Activated CD4-positive, alpha-beta memory T cell treated with anti-CD3 and anti-CD28 coated beads, Interleukin-2, amount 10 ng/mL, durations not matched to agents 7 days and 5 days (primary cell): ENCODE measurements at places on chromosomes 5 and 9. TPM values are rescaled to one million over a fixed set of nuclear protein-coding genes. Genes with fewer than 3 reads are reported as not detected.

GBGT1 gene
- 2.5 TPM for total RNA-seq

TIMD4 gene
- 2.4 TPM for total RNA-seq

GRXCR2 gene
- total RNA-seq, result not detected

GRCh38 chr5:66710557-66711088 lies 114.4 kb downstream of the MAST4 start:
- no peak for DNase-seq
